Cortex of kidney (tissue), 1 donor: ENCODE measurements at places on chromosomes 7 and 10.

GRCh38 chr7:69678494-69679187 lies 80.4 kb downstream of the AUTS2 start:
- no peak for DNase-seq

- no peak for DNase-seq
Measured at GRCh38 chr10:68553138-68553537, 7.0 kb upstream of the TET1 start.

GRCh38 chr7:20542594-20542993 lies 72.9 kb upstream of the ABCB5 start:
- no peak for DNase-seq

DNA sequence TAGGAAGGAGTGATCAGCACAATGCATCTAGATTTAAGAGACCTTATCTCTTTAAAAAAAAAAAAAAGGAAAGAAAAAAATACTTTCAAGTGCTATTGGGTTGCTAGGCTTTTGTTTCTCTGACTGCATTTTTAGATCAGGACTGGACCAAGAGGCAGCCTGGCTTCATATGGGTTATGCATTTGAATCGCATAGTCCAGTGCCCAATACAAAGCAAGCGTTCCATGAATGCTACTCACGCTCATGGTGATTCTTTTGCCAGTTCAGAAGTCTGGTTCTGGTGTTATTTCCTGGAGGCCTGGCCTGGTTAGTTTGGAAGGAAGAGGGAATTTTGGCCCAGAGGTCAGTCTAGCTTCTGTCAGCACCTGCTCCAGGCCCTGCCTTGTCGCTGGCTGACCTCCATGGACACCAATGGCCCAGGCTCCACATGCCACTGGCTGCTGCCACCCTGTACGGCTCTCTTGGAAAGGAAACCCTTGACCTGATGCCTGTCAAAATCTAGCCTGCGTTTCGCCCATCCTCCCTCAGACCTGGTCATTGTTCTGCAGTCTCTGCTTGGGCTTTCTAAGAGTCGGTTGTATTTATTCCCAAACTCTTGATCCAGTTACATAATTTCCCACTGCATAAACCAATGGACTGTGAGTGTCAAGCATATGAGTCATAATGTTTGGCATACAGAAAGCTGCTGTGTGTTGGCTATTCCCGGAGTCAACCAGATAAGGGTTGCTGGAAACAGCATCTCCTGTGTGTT lies 74.3 kb upstream of the MKX start:
- DNase-seq = no peak

- DNase-seq = no peak
Measured at GRCh38 chr10:15863733-15864132, 3.4 kb upstream of the MINDY3 start.

DNA sequence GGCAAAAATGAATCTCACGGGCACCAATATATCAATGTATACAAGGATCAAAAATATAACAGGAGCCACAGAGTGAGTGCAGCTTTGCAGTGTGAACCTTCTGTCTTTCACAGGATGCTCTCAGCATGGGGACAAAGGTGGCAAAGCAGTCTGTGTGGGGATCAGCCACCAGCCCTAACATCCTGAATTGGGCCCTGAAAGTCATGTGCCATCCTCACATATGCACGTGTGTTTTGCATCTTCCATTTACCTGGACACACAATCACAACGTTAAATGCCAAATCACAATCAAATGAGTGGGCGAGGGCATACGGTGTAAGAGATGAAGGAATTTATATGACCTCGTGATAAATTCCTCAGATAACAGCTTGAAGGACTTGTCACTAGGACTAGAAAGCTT lies 6.5 kb downstream of the TAS2R16 start:
- DNase-seq = no peak

DNA sequence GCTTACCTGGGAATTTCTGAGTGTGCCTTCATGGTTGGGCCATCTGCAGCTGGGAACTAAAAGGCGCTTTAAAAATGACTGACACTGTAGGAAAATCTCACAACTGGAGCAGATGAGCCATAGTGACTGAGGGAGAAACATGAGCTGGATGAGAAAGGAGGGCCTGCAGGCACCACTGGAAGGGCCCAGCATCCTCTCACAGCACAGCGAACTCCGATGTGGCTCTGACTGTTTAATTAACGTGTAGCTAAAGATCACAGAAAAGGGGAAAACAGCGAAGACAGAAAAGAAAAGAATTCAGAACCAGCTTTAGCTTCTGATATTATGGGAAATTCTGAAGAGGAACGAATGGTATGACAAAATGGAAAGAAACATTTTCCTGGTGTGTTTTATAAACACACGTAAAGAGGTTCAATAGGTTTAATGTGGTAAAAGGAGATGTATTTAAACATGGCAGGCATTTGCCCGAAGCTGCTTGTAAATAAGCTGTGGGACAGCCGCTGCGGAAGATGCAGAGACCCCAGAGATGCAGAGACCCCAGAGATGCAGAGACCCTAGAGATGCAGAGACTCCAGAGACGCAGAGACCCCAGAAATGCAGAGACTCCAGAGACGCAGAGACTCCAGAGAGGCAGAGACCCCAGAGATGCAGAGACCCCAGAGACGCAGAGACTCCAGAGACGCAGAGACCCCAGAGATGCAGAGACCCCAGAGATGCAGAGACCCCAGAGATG lies 534.3 kb downstream of the PTPRN2 start:
- no peak for DNase-seq

- DNase-seq = no peak
Measured at GRCh38 chr7:44798649-44799305, 2.3 kb downstream of the PPIA start.

GRCh38 chr10:32332299-32332750 lies 14.6 kb downstream of the EPC1 start:
- DNase-seq = no peak

- no peak for DNase-seq
Measured at GRCh38 chr10:57948796-57949195, 318.9 kb downstream of the IPMK start.

GRCh38 chr10:8830876-8831275 lies 776.4 kb downstream of the GATA3 start:
- DNase-seq = no peak

DNA sequence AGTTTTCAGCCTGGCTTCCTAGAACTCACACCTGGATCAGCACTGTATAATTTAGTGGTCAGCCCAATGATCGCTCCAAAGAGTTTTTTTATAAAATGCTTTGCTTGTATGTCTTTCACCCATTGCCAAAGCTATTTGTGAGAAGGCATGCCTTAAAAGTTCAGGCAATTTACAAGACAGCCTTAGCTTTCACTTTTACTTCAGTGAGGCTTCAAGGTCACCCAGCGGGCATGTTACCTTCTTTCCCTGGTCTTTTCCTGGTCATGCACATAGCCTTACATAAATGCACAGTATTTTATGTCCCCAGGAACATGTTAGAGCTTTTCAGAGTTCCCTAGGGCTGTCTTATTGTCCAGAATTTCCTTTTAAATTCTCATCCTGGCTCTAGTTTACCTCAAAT lies 179.9 kb upstream of the TMEM72 start:
- DNase-seq = no peak

- DNase-seq = no peak
Measured at GRCh38 chr7:137877027-137877675, 30.4 kb upstream of the DGKI start.

GRCh38 chr10:49605216-49605938 lies 4.7 kb upstream of the SLC18A3 start:
- DNase-seq = no peak

GRCh38 chr10:91103384-91104192 lies 116.9 kb upstream of the PCGF5 start:
- DNase-seq = no peak

- DNase-seq = no peak
Measured at GRCh38 chr7:4037877-4038276, 644.2 kb upstream of the FOXK1 start.

- DNase-seq = no peak
Measured at GRCh38 chr7:48274662-48275061, 103.4 kb downstream of the ABCA13 start.

GRCh38 chr7:50262446-50262845 lies 42.1 kb upstream of the IKZF1 start:
- DNase-seq = no peak

GRCh38 chr7:34026481-34027190 lies 121.3 kb downstream of the BMPER start:
- no peak for DNase-seq

DNA sequence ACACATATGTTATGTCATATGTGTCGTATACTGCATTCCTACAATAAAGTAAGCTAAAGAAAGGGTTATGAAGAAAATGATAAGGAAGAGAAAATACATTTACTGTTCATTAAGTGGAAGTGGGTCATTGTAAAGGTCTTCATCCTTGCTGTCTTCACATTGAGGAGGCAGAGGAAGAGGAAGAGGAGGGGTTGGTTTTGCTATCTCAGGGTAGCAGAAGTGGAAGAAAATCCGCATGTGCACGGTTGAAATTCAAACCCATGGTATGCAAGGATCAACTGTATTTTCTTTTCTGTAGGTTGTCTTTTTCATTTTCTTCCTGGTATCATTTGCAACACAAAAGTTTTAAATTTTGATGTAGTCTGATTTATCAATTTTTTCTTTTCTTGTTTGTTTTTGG lies 6.3 kb downstream of the PLEKHA8 start:
- no peak for DNase-seq

GRCh38 chr10:124356701-124357560 lies 61.8 kb downstream of the OAT start:
- no peak for DNase-seq
